ENCODE measurements at places on chromosomes 16 and 17. TPM values are rescaled to one million over a fixed set of nuclear protein-coding genes. Genes with fewer than 3 reads are reported as not detected.

GRCh38 chr17:80312621-80313135, 52.0 kb downstream of the RNF213 start:
- DNase-seq = no peak

Gene ZPBP2
- not detected for total RNA-seq

- no peak for DNase-seq
These were observed 5.6 kb upstream of the NOTUM start for GRCh38 chr17:81966343-81967243.

Gene PRRT2
- 0.35 TPM for total RNA-seq

DNA sequence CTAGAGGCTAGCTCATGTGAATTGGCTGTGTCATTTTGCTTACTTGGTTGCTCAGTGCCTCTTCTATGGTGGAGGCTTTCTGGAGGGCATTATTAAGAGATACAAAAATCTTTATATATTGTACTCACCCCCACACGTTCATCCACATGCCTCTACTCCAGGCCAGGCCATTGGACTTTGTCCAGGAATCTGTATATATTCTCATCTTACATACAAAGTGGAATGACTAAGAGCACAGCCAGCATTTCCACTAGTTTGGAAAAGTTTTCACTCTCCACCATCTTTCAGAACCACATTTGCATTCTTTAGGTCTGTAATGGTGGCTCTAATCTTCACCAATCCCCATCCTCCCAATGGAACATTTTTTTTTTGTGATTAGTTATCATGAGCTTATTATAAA, 4.8 kb upstream of the GLG1 start:
- DNase-seq = no peak

Gene TP53TG3F
- total RNA-seq = not detected

- no peak for DNase-seq
These were observed 8.6 kb downstream of the ESRP2 start for GRCh38 chr16:68227183-68227793.

Gene CD300H
- total RNA-seq = not detected

Gene KRTAP16-1
- total RNA-seq = not detected

Gene TERB1
- total RNA-seq = not detected

Gene TRIM47
- total RNA-seq = 51.2 TPM

Data from epithelial cell of proximal tubule (primary cell).